Gastrocnemius medialis (tissue), 4 donors: ENCODE measurements at places on chromosomes 2 and 18.

- DNase-seq: no peak
Observed at GRCh38 chr2:102872388-102872787, 110.6 kb downstream of the TMEM182 start.

GRCh38 chr18:61666876-61667590, 225.8 kb downstream of the RNF152 start:
- no peak for DNase-seq

DNA sequence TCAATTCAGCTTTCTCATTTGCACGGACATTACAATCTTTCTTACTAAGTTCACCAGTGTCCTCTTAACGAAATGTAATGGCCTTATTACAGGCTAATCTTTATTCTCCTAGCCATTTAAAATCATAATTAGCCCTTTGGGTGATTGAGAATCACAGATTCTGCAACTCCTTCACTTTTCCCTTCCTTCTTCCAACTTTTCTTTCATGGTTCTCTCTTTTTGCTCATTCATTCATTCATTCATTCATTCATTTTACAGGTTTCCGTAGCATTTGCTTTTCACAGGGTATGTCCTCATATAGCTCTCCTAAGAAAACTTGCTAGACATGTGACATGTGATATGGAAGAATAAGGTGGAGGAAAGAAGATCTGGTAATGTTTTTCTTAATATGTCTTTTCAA, 16.0 kb downstream of the TBR1 start:
- DNase-seq: no peak

GRCh38 chr18:36672437-36673344, 156.1 kb downstream of the TPGS2 start:
- DNase-seq: peak; percentile 85

- DNase-seq: no peak
Observed at GRCh38 chr2:94759211-94759610, 112.0 kb upstream of the TEKT4 start.

- no peak for DNase-seq
Observed at GRCh38 chr2:82636402-82637020, 1822.6 kb downstream of the SUCLG1 start.

DNA sequence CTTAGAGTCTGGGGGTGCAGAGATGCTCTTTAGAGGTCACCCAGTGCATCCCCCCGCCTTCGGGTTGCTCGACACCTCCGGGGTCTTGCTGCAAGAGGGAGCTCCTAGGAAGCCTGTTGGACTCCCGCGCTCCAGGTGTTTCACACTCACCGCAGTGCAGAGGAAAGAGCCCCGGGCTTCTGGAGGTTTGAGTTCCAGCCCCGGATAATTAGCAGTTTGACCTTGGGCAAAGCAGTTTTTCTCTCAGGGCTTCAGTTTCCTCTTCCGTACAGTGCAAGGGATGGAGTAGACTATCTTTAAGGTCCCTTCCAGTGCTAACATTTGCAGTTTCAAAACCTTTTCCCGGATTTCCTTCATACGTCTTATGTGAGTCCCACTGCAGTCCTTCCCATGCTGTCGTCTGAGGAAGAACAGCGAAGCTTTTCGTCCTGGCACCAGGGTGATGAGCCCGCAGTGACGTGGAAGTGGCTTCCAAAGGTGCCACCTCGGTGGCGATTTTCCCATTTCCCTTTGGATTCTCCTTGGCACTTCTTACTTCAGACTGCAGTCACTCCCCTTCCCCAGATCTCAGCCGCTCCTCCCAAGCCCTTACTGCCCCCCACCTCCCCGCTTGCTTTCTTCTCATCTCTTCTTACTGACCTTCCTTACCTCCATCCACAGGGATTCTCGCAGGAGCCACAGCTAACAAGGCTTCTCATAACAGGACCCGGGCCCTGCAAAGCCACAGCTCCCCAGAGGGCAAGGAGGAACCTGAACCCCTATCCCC, 585 bp downstream of the PNKD start:
- no peak for DNase-seq

DNA sequence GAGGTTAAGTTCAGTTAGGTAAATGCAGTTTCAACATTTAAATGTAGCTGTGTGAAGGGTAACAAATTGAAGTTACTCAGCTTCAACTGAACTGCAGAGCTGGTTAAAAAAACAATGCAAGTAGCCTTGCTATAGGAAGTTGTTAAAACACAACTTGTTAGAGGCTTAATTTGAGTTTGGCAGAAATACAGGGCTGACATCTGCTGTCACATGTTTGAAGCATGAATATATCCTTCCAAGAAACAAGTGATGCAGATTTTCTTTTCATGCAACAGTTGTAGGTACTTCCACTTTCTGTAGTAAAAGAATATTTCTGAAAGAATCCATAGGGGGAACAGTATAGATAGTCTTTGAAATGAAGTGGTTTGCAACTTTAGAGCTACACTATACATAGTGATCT, 208.7 kb upstream of the RASGRP3 start:
- no peak for DNase-seq

GRCh38 chr18:2987876-2988790, 24.8 kb downstream of the LPIN2 start:
- no peak for DNase-seq

- DNase-seq: no peak
Observed at GRCh38 chr18:24877546-24877945, 417.1 kb downstream of the HRH4 start.

GRCh38 chr2:159230145-159230877, 56.2 kb downstream of the WDSUB1 start:
- no peak for DNase-seq

- DNase-seq: no peak
Observed at GRCh38 chr2:189375842-189376241, 65.4 kb upstream of the WDR75 start.

DNA sequence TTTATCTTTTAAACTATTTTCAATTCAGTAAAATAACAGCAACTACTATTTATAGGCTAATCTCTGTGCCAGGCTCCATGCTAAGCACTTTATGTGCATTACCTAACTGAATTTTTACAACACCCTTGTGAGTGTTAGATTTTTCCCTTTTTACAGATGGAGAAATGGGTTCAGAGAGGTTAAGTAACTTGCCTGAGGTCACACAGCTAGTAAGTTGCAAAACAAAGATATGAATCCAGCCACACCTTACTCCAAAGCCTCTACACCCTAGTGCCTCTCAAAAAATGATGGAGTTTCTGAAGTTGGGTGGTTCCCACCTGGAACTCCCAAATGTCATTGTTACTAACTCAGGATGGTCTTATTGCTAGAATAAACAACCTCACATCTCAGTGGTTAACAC, 60.8 kb downstream of the RHOB start:
- DNase-seq: no peak

DNA sequence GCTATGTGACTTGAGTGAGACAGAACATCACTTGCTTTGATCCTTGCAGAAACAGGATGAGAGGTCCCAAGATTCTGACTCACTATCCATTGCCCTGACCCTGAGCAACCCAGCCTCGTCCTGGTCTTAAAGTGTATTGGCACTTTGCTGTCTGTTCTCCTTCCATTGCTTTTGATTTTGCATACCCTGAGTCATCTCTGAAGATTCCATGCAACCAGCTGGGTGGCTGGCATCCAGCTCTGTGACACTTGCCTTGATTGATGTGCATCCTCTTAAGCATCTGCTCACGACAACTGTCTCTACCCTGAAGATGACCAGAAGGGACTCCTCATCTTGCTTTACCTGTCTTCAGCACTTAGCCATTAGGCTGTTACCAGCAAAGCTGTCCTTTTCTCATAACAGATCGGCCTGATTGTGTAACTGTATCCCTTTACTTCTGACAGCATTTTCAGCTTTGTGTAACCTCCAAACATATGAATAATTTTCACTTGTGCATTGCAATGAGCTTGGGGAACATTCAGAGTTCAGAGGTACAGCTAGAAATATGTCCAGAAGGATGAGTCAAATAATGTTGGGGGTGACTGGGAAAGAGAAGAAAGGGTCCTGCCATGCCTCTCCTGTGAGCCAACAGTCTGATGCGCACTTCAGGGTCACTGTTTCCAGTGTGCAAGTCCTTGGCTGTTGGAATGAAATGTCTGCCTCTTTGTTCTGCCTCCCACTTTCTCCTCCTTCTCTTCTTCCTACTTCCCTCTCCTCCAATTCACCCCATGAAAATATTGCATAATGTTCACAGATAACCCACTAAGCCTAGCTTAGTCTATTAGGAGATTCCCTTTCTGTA, 249.7 kb upstream of the OSR1 start:
- no peak for DNase-seq

DNA sequence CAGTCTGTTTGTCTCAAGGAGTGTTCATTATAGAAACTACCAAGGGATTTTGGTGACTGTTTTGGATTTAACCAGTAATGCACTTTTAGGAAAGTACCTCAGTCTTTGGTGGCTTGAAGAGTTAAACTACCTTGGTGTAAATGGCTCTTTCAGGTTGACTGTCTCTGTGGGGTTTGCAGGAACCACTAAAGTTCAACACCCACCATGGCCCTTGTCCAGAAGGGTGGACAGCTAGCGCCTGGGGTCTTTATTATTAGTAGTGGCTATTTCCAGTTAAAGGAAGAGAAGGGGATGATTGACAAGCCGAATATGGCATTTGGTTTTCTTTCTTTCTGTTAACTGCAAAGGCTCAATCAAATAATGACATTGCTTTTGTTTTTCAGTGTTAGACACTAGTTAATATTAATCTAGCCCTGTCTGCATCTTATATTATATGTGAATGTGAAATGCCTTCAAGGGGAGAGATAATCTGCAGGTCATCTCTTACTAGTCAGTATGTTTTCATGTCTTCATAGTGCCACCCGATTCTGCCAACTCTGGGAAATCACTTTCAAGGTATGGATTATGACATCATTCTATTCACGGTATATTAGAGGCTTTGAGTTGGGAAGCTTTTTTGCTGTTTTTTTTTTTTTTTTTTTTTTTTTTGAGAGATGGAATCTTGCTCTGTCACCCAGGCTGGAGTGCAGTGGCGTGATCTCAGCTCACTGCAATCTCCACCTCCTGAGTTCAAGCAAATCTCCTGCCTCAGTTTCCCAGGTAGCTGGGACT, 56.4 kb downstream of the MAP4K4 start:
- DNase-seq: no peak

- DNase-seq: no peak
Observed at GRCh38 chr18:68564961-68565360, 149.9 kb downstream of the TMX3 start.

- DNase-seq: no peak
Observed at GRCh38 chr18:48418539-48419276, 9.5 kb upstream of the ZBTB7C start.

GRCh38 chr2:160647967-160648685, 154.5 kb upstream of the RBMS1 start:
- no peak for DNase-seq

GRCh38 chr2:195410074-195410671, 246.9 kb upstream of the SLC39A10 start:
- no peak for DNase-seq

GRCh38 chr2:207600231-207600630, 25.0 kb downstream of the METTL21A start:
- no peak for DNase-seq

- DNase-seq: no peak
Observed at GRCh38 chr2:149409506-149409905, 79.1 kb downstream of the LYPD6 start.

- DNase-seq: peak; percentile 59
Observed at GRCh38 chr2:96811917-96812316, 4.2 kb upstream of the CNNM3 start.

DNA sequence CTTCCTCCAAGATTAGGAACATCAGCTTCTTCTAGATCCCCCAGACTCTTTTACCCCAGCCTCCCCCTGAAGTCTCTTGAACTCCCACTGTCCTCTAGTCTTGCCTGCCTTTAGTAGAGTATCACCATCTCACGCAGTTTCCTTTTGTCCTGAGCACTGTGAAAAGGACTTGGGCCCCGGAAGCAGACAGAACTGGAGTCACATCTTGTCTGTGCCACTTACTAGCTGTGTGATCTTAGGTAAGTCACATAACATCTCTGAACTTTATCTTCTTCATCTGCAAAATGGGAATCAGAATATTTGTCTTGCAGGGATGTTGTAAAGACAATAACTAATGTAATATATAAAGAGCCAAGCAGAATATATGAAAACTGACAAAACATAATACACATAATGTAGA, 8.4 kb upstream of the TRABD2A start:
- DNase-seq: no peak

DNA sequence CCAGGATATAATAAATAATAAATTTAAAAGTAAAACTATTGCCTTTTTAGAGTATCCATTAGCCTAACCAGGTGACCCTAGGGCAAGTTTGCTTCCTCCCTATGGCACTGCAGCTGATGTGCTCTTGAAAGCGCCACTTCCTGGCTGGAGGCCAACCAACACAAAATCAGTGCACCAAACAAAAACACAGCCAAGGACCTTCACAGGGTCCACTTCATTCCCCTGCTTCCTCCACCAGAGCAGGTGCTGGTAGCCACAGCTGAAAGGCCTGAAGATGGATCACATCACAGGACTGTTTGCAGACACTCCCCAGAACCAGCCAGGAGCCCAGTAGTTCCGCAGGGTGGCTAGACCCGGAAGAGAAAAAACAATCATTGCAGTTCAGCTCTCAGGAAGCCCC, 108.8 kb downstream of the TWIST2 start:
- DNase-seq: no peak

DNA sequence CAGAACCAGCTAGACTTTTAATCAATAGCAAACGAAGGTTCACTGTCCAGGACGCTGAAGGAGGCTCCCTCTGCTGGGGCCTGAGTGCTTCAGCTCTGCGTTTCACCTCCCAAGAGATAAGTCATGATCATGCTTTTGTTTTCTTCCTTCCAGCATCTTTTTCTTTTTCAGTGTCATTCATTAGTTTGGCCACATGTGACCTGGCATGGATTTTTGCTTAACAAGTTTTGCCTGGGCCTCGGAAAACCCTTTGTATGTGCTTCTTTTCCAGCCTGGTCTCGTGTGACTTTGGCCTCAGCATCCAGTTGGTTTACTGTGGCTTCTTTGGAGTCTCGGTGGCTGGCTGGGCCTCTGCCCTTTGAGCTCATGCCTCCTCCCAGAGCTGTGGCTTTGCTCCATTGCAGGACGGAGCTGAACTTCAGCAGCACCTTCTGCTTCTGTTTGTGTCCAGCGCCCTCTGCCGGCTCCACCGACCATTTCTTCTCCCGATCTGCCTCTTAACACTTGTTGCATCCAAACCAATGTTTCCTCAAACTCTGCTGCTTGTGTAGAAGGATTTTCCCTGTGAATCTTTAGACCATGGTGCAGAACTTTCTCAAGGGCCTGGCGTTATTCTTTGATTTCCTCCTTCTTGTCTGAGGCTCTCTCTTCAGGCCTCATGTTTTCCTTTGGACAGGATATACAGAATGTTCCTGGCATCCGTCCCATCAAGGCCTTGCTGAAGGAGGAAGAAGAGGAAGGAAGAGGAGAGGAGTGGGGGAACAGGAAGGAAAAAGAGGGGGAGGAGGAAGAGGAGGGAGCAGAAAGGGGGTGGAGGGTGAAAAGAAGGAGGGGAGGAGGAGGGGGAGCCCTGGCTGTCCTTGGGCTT, 23.6 kb upstream of the HES6 start:
- DNase-seq: peak; percentile 86

DNA sequence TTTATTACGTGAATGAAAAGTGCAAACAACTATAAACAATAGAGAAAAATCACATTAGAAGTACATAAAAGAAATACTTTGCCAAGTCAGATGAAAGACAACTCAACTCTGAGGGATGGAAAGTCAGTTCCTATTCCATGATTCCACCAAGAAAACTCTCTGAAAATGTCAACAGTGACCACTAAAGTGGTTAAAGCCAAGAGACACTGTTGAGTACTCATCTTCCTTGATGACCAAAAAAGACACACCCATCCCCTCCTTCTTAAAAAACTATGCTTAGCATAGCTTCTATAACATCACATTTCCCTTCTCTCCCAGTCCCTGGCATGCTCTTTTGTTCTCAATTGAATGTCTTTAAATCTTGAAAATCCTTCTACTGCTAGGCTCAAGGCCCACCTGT, 160.0 kb downstream of the TCF4 start:
- DNase-seq: no peak
